ENCODE measurements at places on chromosomes 6 and 20.

GRCh38 chr6:152170702-152171667, 363.5 kb downstream of the ESR1 start:
- no peak for DNase-seq

GRCh38 chr6:95135182-95135581, 442.2 kb upstream of the MANEA start:
- DNase-seq: no peak

- no peak for DNase-seq
Measured at GRCh38 chr6:73742433-73742832, 46.4 kb downstream of the CD109 start.

- DNase-seq: no peak
Measured at GRCh38 chr20:889932-890463, 26.1 kb downstream of the ANGPT4 start.

DNA sequence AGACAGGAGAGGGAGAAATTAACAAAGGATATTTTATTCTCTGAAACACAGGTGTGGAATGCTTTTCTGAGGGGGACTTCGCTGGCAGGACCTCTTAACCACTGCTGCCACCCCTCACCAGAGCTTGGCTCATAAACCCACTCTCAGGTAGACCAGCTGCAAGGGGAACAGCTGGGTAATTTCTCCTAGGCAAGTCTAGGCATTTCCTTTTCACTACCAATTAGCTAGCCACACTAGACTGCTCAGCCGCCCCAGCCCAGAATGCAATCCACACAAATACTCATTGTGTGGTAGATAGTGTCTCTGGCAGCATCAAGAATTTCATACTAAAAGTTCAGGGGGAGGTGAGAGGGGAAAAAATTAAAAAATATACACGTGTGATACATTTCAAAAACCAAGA, 267.6 kb upstream of the ID4 start:
- DNase-seq: no peak

- DNase-seq: no peak
Measured at GRCh38 chr20:11403711-11404110, 514.0 kb upstream of the BTBD3 start.

GRCh38 chr6:99879431-99879830, 114.6 kb downstream of the MCHR2 start:
- DNase-seq: no peak

DNA sequence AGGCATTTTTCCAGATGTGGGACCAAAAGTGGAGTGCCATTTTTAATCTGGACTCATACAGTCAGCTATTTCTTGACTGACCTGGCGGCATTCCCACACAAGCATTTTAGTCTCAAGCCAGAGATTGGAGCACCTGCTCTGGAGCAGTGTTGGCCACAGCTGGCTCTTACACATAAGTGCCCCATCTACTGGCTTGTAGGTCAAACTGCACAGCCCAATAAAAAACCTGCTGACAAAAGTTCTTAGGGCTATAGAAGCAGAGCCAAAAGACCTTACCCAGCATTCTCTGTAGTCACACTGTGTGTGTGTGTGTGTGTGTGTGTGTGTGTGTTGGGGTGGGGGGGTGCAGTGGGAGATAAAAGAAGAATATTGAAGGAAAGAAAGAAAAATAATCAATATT, 38.6 kb upstream of the SENP6 start:
- no peak for DNase-seq

- no peak for DNase-seq
Measured at GRCh38 chr20:35511814-35512420, 17.5 kb downstream of the C20orf173 start.

GRCh38 chr6:13068586-13069210, 259.6 kb downstream of the TBC1D7 start:
- DNase-seq: no peak

Data from HS-5 (cell line).